ENCODE measurements at places on chromosomes 6 and 20.
A peak's percentile ranks its signal among the peaks of the same experiment; 100 is the strongest.

DNA sequence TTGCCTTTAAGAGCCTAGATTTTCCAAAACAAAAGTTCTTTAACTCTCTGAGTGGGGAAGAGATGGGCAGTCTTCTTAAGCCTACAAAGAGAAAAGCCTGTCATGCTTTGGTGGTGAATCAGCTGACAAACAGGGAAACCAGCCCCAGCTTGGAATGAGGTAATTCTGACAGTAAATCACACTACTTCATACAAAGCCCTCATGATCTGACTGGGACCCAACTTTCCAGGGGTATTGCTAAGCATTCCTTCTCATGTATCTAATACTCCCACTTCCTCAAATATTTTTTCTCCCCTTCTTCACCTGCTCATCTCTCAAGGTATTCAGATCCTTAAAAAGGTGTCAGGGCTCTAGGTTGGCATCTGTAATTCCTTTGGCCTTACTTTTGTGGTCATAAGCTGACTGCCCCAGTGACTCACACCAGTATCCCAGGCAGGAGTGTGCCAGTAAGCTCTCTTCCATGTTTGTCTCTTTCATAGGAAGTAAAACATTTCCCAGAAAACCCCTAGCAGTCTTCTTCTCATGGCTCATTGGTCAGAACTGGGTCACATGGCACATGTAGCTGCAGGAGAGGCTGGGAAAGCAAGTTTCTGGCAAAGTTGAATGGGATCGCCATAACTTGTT lies 15.0 kb upstream of the TBC1D22B start:
- DNase-seq, result peak; percentile 81

DNA sequence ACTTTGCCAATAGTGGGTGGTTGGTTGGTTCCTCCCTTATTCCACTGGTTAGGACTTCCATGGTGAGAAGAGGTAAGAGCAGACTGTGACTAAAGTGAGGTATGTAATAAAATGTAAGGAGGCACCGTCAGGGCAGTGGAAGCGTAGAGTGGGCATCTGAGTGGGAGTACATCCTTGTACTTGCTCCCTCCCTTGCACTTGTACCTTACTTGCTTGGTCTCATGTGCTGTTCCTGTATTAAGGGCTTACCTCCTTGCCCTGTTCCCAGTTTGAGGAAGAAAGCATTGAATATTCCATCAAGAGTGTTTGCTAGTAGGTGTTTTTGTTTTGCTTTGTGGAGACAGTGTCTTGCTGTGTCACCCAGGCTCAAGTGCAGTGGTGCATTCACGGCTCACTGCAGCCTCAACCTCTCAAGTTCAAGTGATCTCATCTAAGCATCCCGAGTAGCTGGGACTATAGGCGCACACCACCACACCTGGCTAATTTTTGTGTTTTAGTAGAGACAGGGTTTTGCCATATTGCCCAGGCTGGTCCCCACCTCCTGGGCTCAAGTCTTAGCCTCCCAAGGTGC lies 25.5 kb downstream of the AMD1 start:
- no peak for DNase-seq

GRCh38 chr6:26360451-26361416 lies 4.3 kb upstream of the BTN3A2 start:
- DNase-seq, result no peak

GRCh38 chr6:5112066-5112799 lies 27.1 kb downstream of the PPP1R3G start:
- peak; percentile 76 for DNase-seq

GRCh38 chr20:53570446-53571276 lies 23.0 kb downstream of the ZNF217 start:
- no peak for DNase-seq

DNA sequence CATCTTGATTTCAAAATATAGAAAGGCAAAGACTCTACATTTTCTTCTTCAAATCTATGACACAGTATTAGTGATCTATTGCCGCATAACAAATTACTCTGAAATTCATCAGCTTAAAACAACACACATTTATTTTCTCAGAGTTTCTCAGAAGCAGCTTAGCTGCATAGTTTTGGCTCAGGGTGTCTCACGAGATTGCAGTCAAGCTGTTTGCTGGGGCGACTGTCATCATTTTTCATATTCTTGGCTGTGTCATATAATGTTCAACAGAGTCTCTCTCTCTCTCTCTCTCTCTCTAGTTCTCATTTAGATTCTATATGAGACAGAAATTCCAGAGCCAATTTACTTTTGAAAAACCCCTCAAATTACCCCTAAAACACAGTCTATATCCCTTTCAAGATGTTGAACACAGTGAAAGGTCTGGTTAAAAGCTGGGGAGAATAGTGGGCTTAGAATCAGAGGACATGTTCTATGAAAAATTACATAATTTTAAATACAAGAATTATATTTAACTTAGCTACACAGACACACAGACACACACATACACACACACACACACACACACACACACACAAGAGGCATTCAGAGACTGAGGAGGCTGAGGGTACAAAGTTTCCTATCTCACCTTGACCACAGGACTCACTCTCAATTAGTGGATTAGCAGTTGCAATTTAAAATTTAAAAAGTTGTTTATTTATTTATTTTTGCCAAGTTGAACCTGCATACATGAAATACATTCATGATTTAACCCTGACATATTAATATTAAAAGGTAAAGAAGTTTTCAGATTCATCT lies 86.7 kb downstream of the MKKS start:
- DNase-seq, result no peak

DNA sequence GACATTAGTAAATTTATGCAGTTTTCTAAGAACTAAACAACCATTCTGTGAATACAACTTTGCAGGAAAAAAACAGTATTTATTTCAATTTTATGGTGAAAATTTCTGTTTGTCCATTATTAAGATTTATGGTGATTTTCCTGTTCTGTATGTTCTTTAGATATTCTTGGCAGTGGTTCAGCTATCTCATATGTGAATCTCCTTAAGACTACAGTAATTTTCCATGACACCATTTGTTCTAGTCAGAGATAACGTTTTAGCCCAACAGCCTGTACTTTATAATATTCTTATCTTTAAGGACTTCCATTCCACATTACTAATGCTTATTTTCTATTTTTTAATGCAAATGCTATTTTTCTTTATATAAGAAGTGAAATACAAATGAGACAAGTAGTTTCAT lies 504.0 kb downstream of the RFPL4B start:
- DNase-seq, result no peak

- DNase-seq, result no peak
These were observed 214.8 kb downstream of the PRKN start for GRCh38 chr6:162512744-162513143.

GRCh38 chr6:14379568-14379967 lies 262.0 kb downstream of the CD83 start:
- no peak for DNase-seq

GRCh38 chr6:136365776-136366354 lies 76.2 kb upstream of the BCLAF1 start:
- no peak for DNase-seq

DNA sequence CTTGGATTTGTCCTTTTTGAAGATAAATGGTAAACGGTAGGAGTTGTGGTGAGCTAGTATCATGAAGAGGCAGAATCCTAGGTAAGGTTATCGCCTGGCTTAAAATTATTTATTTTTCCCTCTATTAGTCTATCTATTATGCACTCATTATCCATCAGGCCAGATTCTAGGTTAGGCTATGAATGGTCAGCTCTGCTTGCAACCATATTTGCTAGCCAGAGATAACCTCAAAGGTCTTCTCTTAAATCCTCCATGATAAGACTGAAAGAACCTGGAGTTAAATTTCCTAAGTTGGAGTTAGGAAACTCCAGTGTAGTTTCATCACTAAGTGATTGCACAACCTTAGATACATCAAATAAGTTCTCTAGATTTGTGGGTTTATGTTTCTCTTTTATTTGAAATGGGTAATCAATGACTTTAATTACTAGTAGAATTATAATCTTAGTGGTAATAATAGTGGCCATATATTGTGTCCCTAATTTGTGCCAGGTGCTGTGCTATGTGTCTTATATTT lies 302.1 kb upstream of the RUNX2 start:
- peak; percentile 7 for DNase-seq

DNA sequence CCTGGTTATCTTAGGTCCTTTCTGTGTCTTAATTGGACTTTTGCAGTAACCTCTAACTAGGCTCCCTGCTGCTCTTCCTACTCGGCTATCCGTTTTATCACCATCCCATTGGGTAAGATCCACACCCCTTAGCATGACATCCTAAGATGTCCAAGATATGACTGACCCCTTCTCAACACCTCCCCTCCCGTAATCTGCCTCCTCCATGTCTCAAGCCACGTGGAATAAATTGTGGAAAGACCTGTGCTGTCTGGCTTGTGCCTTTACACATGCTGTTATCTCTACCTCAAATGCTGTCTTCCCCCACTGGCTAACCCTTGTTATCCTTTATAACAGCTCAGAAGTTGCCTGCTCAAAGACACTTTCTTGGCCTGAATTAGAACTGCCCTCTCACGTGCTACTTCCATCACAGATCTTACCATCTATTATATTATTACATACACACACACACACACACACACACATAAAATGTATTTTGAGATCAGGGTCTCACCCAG lies 26.5 kb downstream of the EIF2S2 start:
- no peak for DNase-seq

GRCh38 chr6:12903246-12903645 lies 186.7 kb downstream of the PHACTR1 start:
- no peak for DNase-seq

GRCh38 chr6:37134396-37135191 lies 35.4 kb upstream of the PIM1 start:
- peak; percentile 92 for DNase-seq

DNA sequence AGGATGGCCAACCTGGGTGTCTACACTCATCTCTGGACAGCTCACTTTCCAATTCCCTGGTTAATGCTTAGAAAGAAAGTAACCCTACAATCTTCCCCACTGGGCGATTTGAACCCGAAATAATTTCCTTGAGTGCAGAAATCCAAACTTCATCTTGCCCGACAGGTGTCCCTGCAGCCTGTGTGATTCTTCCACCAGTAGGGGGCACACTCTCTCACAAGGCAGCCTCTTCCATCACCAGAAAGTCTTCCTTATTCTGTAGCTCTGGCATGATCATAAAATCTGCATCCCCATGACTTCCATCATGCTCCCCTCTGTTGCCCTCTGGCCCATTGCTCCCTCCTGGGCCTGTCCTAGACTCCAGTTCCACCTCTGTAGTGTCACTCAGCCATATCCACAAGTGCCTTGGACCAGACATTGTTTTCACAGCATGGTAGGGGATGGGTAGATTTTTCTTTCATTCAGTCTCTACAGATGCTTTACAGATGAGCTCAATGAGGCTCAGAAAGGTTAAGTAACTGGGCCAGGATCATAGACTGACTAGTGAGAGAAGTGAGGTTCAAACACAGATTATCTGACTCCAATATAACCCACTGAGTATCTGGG lies 170.4 kb upstream of the SPTLC3 start:
- no peak for DNase-seq

DNA sequence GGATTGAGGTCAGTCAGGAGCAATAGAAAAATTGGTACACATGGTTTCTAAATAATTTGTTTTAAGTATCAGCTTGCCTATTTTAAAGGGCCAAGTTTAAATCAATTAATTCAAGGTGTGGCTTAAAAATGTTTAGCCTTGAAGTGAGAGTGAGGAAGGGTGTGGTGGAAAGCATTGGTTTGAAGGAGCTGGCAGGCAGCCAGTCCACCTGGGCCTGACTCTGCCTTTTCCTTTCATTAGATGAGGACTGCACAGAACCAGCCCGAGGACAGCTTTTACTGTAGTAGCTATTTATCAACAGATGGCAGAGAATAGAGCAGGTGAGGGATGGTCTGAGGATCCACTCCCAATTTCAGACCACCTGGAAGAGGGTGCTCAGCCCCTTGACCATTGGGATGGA lies 42.4 kb downstream of the DHX35 start:
- no peak for DNase-seq

DNA sequence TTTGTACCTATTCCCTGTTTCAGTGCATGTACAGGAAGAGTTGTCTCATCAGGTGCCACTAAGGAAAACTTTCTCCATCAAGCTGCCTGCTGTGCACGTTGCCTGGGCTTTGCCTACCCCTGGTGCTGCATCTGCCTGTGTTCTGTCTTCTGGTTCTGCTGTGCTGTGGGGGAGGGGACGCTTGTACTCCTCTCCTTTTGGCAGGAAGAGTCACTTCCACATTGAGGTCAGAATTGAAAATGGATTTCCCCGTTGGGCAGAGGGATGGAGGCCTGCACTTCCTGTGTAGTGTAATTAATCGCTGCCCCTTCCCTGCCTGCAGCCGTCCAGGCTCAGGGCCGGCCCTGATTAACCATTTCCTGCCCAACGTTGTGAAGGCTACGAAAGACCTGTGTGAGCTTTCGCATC lies 153.3 kb downstream of the SCML4 start:
- peak; percentile 34 for DNase-seq

- no peak for DNase-seq
These were observed 121.4 kb upstream of the AFDN start for GRCh38 chr6:167705211-167705750.

DNA sequence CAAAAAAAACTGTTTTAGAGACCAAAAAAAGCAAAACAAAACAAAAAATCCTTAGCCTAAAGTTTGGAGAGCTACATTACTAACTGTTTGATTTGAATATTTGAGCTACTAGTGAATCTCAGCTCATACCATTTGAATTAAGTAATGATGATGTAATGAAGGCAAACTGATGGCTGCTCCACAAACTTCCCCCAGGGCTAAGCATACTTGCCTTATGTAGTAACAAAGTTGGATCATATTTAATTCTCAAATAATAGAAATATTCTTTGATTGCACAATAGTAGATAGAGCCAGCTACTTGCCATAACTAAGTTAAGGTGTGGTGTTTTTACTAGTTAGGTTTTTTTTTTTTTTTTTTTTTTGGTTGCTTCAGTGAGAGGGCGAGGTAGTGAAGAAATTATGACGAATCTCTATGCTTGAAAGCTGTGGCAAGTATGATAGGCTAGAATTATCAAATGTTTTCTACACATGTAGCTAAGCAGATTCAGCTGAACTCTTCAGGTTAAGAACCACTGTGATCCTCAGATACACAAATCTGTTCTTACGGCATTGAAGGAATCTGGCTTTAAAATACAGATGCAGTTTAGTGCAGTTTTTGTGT lies 2.9 kb downstream of the RAB32 start:
- DNase-seq, result peak; percentile 77

DNA sequence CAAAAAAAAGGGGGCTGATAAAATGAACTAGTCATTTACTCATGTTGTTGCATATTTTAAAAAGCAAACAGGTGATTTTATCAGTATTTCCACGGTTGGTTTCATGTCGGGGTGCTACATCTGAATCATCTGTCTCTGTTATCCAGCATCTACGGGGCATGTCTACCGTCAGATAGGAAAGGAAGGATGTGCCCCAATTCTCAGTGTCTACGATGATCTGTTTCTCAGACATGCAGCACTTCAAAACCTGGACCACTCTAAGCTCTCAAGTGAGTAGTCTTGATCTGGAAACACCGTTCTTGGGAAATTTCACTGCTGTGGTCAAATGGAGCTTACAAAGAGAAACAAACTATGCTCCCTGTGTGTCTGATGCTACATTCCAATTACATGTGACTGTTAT lies 240.3 kb upstream of the TAB2 start:
- no peak for DNase-seq

Data from GM03348 (cell line).